NCI-H460 (cell line): ENCODE measurements at places on chromosomes 7 and 10. TPM values are rescaled to one million over a fixed set of nuclear protein-coding genes. Genes with fewer than 3 reads are reported as not detected.

GRCh38 chr10:91541481-91541880, 91.4 kb downstream of the PPP1R3C start:
- DNase-seq, result no peak

GRCh38 chr7:76326646-76327233, 24.3 kb downstream of the HSPB1 start:
- peak; percentile 82 for DNase-seq

DNA sequence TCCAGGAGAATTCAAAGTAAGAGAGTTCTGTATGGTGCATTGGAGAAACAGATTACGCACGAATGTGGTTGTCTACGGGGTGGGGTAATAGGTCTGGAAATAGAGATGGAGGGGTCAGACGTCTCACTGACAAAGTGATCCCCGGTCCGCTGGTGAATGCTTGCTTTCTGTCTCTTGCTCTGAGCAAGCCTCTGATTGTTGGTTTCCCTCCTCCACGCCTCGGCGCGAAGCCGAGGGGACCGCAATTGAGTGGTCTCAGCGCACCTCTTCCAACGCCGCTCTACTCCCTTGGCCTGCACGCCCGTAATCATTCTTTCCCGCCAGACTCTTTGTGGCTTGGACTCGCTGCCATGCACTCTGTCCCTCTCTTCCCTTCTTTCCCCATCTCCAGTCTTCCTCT, 46.5 kb upstream of the PFKP start:
- DNase-seq, result no peak

GRCh38 chr7:5685205-5685604, 96.3 kb downstream of the RNF216 start:
- DNase-seq, result no peak

- DNase-seq, result no peak
Observed at GRCh38 chr7:128167791-128168666, 73.0 kb upstream of the LEP start.

- no peak for DNase-seq
Observed at GRCh38 chr10:35716776-35717175, 74.7 kb upstream of the FZD8 start.

DNA sequence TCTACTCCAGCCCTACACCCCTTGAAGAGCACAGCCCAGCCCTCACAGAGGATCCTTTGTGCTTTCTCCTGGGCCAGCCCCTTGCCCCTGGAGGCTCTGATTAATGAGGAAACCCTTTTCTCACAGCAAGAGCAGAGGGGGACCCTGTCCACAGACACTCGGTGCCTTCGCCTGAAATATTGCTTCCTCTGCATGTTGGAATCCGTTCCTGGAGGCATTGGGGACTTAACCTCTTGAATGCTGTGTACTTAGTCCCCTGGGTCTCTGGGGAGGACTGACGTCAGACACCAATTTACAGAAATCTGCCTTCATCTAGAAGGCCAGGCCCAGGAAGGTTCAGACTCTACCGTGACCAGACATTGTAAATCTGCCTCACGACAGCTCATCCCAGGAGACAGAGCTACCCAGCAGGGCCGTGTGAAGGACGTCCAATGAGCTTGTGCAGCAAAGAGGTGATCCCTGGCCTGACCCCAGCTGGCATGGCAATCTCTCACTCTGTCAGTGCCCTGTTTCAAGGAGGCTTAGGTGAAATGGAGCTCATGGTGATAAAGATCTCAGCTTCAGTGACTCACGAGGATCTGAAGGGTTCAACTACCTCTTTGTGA, 8.1 kb upstream of the TMEM72 start:
- no peak for DNase-seq

GRCh38 chr10:35377050-35377728, 40.9 kb downstream of the CCNY start:
- DNase-seq, result no peak

HPSE2 gene
- not detected in 2 replicates for total RNA-seq

CYP2C19 gene
- total RNA-seq, result not detected in 2 replicates

- no peak for DNase-seq
Observed at GRCh38 chr10:120314442-120314841, 142.6 kb upstream of the PLPP4 start.

GRCh38 chr10:75782463-75783248, 351.2 kb downstream of the LRMDA start:
- no peak for DNase-seq

RAMP3 gene
- total RNA-seq, result not detected in 2 replicates

CNPY1 gene
- total RNA-seq, result not detected in 2 replicates

DNA sequence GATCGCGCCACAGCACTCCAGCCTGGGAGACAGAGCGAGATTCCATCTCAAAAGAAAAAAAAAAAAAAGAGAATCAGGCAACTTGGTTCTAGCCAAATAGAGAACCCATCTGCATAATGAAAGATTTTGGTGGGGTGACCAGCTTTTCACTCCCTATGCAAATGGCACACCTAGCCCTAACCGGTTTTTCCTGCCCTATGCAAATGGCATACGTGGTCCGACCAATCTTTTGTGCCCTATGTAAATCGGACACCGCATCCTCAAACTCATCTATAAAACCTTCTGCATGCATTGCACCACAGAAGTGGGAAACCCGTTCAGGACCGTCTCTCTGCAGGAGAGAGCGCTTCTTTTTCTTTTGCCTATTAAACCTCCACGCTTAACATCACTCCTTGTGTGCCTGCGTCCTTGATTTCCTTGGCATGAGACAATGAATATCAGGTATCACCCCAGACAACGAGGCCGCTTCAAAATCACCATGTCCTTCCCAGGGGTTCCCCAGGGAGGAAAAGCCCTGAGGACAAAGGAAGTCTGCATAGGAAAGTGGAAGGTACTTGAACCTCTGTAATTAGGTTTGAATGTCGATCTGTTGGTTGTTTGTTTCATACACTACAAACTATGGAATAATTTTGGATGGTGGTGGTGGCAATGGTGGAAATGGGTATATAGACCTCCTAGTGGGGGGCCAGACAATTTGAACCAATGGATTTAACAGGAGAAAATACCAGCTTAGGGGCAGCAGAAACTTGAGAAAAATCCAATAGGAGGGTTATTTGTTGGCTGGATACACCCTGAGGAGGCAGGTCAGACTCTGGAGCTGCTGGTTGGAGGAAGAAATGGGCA, 396.2 kb downstream of the TYW1 start:
- DNase-seq, result no peak

DNA sequence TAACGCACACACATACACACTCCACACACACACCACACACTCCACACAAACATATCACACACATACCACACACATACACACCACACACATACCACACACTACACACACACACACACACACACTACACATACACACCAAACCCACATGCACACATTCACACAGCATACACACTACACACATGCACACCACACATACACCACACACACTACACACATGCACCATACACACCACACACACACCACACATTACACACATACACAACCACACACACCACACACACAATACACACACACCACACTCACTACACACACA, 66.3 kb downstream of the MKI67 start:
- no peak for DNase-seq

GRCh38 chr7:73997056-73997455, 30.9 kb upstream of the ELN start:
- DNase-seq, result no peak

DNA sequence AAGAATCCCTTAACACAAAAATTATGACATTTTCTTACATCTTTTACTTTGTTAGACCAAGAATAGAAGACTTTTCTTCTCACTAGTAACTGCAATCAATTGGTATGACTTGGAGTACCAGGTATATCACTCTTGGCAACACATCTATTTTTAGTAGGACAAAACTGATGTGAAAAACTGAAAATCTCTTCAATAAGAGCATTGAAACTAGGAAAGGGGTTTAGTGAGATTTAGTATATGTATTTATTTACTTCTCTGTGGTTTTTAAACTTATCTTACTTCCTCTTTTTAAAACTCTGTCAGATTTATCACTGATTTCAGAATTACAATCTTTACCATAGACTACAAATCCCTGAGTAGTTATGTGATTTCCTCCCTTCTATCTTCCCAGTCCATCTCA, 366.2 kb downstream of the PCDH15 start:
- no peak for DNase-seq

DNA sequence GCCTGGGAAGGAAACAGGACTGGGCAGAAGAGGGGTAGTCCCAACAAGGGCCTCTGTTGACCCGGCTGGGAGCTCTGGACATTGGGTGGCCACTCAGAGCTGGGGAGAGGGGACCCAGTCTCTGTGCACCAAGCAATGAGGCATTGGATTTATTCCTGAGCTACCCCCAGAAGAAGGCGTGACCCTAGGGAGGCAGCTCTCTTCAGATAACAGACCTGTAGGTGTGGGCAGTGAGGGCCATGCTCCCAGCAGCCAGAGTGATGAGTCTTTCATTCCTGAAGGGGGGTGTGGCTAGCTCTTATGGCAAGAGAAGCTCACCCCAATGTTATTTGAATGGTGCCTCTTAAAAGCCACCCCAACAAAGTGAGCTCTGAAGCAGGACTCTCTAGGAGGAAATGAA, 20.4 kb downstream of the TEX36 start:
- DNase-seq, result no peak
